ENCODE measurements at places on chromosomes 12 and 14.
A peak's percentile ranks its signal among the peaks of the same experiment; 100 is the strongest.

DNA sequence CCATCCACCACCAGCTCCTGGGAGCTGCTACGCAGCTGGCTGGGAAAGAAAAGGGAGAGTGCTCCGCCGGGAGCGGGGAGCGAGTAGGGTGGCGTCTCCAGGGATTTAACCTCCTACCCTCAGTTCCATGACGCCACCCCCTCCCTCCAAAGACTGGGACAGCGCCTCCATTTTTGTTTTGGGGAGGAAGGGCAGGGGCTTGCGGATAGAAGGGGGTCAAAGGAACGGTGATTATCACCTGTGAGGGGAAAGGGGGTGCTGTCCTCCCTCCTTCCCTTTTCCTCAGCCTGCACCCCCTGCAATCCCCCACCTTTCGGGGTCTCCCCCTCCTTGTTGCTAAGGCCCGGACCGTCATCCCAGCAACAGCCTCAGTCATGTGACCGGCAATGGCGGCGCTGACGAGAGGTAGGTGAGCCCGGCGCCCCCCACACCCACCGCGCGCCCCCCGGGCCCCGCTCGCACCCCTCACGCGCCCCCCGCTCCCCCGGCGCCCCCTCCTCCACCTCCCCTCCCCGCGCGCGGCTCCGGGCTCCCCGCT, at the start of gene DTX3:
TSS of gene DTX3 (plus strand) at position 371 of the 538 bp plus-strand sequence. CDS start 1,694 bp downstream, outside the sequence.
- peak; percentile 43 for DNase-seq

DNA sequence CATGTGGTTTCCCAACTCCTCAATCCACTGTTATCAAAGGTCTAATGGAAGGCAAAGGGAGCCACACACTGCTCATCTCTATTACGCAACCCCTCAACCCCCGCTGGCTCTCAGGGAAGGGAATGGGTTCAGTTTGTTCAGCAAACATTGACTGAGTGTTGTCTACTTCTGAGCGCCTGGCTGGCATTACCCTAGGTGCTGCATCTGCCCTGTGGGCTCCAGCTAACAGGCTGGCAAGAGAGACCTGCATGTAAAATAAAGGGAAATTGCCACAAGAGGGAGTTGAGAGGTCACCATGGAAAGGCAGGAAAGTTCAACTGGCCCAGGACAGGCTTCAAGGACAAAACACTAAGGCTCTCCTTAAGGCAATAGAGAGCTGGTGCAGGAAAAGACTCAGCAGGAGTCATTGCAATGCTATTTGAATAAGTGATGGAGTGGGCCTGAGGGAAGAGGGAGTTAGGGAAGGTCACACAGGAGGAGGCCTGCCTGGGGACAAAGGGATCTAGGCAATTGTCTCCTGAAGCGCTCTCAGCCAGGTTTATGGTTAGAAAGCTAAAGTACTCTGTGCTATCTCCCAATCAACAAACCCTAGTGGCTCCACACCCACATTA, 5.5 kb upstream of the ZNF740 start:
- DNase-seq, result no peak

- DNase-seq, result no peak
Measured at GRCh38 chr12:46803517-46803916, 22.3 kb downstream of the SLC38A4 start.

- DNase-seq, result no peak
Measured at GRCh38 chr14:101315802-101316296, 245.4 kb upstream of the DIO3 start.

DNA sequence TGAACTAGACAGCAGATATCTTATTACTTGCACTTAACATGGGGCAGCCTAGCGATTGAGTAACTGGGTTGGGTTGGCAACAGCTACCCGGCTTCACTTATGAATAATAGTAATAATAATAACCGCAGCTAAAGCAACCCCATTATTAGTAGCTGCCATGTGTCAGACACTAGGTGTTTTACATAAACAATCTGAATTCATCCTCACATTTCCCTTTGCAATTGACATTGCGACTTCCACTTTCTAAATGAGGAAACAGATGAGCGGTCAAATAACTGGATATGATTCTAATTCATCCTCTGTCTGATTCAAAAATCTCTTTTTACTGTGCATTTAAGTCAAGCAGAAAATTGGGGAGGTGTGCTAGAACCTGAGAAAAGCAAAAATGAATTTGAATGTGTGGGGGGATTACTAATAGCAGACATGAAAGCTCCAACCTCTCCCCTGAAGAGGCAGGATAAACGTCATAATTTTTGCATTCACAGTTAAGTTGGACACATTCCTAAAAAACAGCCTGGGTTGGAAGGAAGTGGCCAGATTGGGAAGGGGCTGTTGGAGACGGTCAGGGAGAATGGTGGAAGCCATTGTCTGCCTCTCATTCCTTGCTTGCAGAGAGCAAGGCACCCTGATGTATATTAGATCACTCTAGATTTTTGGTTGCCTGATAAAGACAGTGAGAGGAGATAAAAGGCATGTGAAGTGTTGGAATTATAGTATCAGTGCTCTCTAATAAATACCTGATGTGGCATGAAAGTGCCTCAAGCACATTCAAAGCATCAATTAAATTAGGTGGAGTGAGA, 13.1 kb downstream of the EMP1 start:
- DNase-seq, result no peak

GRCh38 chr12:116610971-116611541, 51.9 kb downstream of the MAP1LC3B2 start:
- no peak for DNase-seq

- DNase-seq, result no peak
Measured at GRCh38 chr14:22313172-22313801, 275.7 kb downstream of the DAD1 start.
